Peyer's patch (tissue), 4 donors: ENCODE measurements at places on chromosomes 2 and 18. TPM values are rescaled to one million over a fixed set of nuclear protein-coding genes. Genes with fewer than 3 reads are reported as not detected.
A peak's percentile ranks its signal among the peaks of the same experiment; 100 is the strongest.

DNA sequence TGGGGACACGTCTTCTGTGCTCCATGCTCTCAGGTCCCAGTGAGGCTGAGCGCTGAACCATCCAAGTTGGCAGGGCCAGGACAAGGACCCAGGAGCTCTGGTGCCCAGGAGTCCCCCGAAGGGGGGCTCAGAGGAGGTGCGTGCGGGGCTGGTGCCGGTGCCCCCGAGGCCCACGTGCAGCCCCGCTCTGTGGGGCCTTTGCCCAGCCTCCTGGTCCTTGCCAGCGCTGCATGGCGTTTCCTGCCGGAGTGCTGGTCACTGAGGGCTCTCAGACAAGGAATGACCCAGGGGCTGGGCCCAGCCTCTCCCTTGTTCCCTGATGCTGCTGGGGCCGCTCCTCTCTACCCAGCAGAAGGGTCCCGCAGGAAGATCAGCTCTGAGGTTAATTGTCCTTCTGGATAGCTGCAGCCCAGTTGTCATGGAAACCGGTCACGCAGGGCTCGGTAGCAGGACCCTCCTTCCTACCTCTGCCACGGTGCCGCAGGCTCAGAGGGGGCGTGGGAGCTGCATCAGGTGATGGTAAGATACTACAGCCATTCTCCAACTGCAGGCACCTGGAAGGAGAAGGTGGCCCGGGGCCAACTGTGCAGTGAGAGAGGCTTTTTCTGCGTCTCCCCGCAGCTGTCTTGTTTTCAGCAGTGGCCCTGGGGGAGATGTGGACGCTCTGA, 64.5 kb downstream of the RRM2 start:
- no peak overlapping the region for H3K4me3 ChIP-seq
- no peaks in the 10 kb centered on the region for H3K36me3 ChIP-seq
- H3K27me3 ChIP-seq, result no peaks in the 10 kb centered on the region
- H3K4me1 ChIP-seq, result no peaks in the 10 kb centered on the region
- no peak for DNase-seq

DNA sequence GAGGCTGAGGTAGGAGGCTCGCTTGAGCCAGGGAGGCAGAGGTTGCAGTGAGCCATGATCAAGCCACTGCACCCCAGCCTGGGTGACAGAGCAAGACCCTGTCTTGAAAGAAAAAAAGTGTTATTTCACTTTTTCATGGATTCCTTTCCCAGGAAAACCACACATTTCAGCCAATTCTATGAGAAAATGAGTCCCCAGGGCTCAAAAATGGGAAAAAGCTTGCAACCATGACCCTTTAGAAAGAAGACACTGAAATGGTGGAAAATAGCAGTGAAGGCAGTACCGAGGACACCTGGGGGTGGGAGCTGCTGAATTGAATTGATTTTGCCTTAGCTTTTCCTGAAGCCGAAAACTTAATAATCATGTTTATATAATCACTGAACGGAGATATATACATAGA, 284.2 kb upstream of the HDAC4 start:
- H3K4me3 ChIP-seq, result no peak overlapping the region
- H3K27me3 ChIP-seq, result no peaks in the 10 kb centered on the region
- H3K36me3 ChIP-seq, result no peaks in the 10 kb centered on the region
- H3K4me1 ChIP-seq, result no peaks in the 10 kb centered on the region

DNA sequence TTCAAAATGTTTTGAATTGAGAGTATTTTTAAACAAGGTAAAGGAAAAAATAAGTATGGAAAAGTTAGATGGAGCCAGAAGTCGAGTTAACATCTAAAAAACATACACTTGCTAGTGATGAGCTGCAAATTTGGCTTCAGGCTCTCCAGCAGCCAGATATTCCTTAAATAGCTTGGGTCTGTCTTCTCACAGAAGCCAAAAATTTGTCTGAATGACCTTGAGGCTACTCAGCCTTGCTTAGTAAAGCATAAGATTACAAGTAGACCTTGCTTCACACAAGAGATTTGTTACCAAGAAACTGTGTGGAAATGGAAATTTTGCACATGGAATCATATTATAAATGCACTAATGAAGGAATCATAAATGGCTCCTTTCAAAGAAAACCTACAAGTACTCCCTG, 40.8 kb upstream of the GRB14 start:
- no peaks in the 10 kb centered on the region for H3K27me3 ChIP-seq
- H3K27ac ChIP-seq, result no peak overlapping the region
- no peaks in the 10 kb centered on the region for H3K36me3 ChIP-seq
- H3K4me1 ChIP-seq, result no peaks in the 10 kb centered on the region
- DNase-seq, result no peak

DNA sequence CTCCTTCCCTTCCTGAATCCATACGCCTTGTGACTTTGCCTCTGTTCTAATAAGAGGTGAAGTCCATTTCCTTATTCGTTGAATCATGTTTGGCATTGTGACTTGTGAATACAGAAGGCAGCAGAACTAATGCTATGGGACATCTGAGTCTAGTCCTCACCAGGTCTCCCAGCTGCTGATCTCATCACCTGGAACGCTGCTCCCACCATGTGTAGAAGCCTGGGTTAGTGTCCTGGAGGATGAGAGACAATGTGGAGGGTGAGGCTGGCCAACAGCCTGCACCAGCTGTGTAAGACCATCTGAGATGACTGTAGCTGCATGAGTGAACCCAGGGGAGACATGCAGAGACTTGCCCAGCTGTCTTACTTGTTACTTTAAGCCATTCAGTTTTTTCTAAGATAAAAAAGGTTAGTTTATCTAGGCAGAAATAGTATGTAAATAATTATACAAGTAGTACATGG, 3.5 kb upstream of the HAAO start:
- peak; percentile 51 for DNase-seq
- H3K27ac ChIP-seq, result peak overlapping the region; percentile 31
- no peaks in the 10 kb centered on the region for H3K4me1 ChIP-seq
- no peaks in the 10 kb centered on the region for H3K27me3 ChIP-seq
- no peak overlapping the region for H3K4me3 ChIP-seq

GRCh38 chr18:78641689-78642231, 337.9 kb upstream of the SALL3 start:
- H3K36me3 ChIP-seq, result no peaks in the 10 kb centered on the region
- no peak overlapping the region for H3K4me3 ChIP-seq
- no peak for DNase-seq

The HOXD12 gene
- not detected for total RNA-seq

DNA sequence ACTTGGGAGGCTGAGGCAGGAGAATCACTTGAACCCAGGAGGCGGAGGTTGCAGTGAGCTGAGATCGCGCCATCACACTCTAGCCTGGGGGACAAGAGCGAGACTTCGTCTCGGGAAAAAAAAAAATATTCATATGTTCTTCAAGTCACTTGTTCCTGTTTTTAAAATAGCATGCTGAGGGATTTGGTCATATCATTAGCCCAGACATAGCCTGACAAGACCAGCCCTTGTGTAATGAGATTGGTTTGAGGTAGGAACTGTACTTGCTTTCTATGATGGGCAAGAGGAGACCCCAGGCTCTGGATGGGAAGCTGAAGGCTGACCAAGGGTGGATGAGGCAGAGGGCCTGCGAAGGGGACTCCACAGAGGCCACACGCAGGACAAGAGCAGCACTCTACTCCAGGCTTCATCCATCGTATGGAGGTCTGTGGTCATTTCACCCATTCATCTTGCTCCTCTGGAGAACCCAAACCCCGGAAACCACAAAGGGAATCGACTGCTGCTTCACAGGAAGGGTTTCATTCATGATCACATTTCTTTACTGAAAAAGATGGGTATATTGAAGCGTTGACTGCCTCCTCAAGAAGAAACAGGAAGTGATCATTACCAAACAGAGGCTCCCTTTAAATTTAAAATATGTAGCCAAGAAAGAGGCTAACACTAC, 87.1 kb upstream of the ZNF397 start:
- no peak for DNase-seq
- no peaks in the 10 kb centered on the region for H3K36me3 ChIP-seq
- no peak overlapping the region for H3K27ac ChIP-seq
- no peak overlapping the region for H3K4me3 ChIP-seq

- H3K4me3 ChIP-seq, result no peak overlapping the region
- no peaks in the 10 kb centered on the region for H3K27me3 ChIP-seq
- peaks cover 5% of the 10 kb centered on the region for H3K4me1 ChIP-seq
- no peak for DNase-seq
- no peaks in the 10 kb centered on the region for H3K36me3 ChIP-seq
- no peak overlapping the region for H3K27ac ChIP-seq
These were observed 39.7 kb downstream of the ADI1 start for GRCh38 chr2:3479430-3480320.
